ENCODE measurements at places on chromosomes 13 and 19. TPM values are rescaled to one million over a fixed set of nuclear protein-coding genes. Genes with fewer than 3 reads are reported as not detected.

Gene C19orf85
- not detected for total RNA-seq

Gene SMIM44
- total RNA-seq, result not detected

GRCh38 chr13:41282129-41282571 is 18.8 kb upstream of the MTRF1 start:
- no peak for DNase-seq

GRCh38 chr13:50846861-50847475 is 3.5 kb upstream of the DLEU7 start:
- DNase-seq, result no peak

DNA sequence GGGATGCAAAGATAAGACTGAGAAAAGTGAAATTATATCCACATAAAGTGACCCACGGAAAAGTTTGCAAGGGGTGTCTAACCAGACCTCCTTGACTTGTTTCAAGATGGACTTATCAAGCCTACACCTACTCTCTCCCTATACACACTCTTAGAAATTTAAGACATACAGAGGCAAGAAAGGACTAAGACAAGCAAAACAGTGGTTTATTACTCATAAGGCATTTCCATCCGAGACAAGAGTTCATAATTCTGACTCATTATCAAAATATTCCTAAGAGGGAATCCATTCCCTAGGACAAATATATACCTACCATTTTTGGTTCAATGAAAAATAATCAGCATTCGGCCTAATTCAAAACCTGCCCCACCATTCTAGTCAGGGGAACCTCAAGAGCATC is 232.6 kb upstream of the GPC6 start:
- DNase-seq, result no peak

- no peak for DNase-seq
Measured at GRCh38 chr13:43551897-43552456, 234.8 kb downstream of the ENOX1 start.

GRCh38 chr19:20078581-20079031 is 806 bp downstream of the ZNF90 start:
- DNase-seq, result peak; percentile 44

GRCh38 chr13:100773923-100774663 is 99.5 kb upstream of the TMTC4 start:
- DNase-seq, result no peak

GRCh38 chr19:43781630-43782310 is 997 bp upstream of the KCNN4 start:
- no peak for DNase-seq

DNA sequence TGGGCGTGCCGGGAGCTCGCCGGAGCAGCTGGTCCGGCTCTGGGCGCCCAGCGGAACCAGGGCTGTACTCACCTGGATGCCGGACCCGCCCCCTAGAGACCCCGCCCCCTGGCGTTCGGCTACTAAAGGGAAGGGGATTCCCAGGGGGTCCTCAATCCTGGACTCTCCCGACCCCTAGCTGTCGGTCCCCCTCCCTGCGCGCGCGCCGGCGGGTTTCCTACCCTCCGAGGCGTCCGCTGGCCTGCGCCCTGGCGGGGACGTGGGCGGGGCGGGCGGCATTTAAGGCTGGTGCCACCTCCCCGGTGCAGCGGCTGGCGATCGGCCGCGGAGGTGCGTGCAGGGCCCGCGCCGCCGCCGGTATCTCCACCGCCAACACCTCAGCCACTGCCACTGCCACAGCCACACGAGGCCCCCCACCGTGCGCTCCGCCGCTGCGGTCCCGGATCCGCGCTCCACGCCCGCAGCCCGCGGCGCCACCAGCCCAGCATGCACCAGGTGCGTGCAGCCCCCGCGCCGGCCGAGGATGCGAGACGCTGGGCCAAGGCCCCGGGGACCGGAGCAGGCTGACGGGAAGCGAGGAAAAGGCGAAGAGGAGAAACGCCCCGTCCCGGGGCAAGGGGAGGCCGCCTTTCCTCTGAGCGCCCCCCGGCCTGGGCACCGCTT is at the start of gene ATP12A:
ATP12A (plus strand) TSS at position 151 of the 663 bp plus-strand sequence; CDS start at position 487, 336 bp downstream.
- no peak for DNase-seq

DNA sequence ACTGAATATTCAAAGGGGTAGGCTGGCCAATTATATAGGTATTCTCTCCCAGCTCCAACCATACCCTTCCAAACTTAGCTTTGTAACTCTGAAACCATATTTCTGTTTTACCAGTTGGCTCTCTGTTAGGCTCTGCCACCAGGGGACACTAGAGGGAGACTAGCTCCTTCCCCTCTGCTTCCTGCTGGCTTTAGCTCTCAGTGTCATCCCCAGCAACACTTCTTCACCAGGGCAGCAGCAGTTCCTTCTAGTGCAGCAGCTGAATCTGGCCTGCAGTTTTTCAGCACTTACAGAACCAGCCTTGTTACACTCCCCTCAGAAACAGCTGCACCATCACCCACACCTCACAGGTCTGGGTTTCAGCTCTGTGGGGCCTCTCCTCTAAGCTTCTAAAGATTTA is 51.0 kb upstream of the DOCK9 start:
- no peak for DNase-seq

DNA sequence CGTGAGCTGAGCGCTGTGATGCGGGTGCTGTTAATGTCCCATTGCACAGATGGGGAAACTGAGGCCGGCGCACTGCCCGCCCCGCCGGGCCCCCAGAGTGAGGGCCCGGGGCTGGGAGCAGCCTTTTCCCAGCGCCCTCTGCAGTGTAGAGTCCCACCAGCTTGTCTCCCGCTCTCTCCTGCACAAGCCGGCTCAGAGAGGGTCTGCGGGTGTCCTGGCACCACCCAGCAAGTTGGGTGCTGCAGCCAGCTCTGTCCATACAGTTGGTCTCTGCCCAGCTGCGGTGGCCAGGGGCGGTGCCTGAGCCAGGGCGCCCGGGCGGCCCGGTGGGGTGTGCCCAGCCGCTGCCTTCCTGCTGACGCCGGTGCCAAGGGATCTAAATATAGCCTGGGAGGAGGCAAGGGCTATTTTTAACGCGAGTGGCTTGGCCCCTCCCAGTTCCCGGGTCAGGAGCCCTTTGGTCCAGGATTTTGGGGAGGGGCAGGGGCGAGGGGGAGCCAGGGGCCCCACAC is 19.3 kb downstream of the GADD45B start:
- DNase-seq, result peak; percentile 88

Measured in left cardiac atrium (tissue), 4 donors.